ENCODE measurements at places on chromosomes 7 and 10. TPM values are rescaled to one million over a fixed set of nuclear protein-coding genes. Genes with fewer than 3 reads are reported as not detected.

- DNase-seq, result no peak
Observed at GRCh38 chr10:50636618-50637579, 13.1 kb upstream of the SGMS1 start.

DNA sequence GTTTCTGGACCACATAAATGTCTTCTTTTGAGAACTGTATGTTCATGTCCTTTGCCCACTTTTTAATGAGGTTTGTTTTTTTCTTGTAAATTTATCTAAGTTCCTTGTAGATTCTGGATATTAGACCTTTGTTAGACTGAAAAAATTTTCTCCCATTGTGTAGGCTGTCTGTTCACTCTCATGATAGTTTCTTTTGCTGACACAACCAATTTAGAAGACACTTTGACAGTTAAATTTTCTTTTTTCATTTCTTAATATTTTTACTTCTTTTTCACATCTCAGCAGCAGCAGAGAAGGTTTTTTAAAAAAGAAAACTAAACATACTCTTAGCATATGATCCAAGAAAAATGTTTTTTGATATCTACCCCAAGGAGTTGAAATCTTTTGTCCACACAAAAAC, 61.8 kb downstream of the RNF32 start:
- DNase-seq, result no peak

The NRP1 gene
- 91.9 TPM for total RNA-seq

GRCh38 chr10:88386204-88386788, 196.8 kb downstream of the RNLS start:
- no peak for DNase-seq

The SLC18A2 gene
- total RNA-seq, result not detected

Data from occipital lobe (tissue), 3 donors.